ENCODE measurements at places on chromosomes 7 and 10.

GRCh38 chr7:121006711-121007315 lies 18.3 kb downstream of the CPED1 start:
- DNase-seq = no peak

DNA sequence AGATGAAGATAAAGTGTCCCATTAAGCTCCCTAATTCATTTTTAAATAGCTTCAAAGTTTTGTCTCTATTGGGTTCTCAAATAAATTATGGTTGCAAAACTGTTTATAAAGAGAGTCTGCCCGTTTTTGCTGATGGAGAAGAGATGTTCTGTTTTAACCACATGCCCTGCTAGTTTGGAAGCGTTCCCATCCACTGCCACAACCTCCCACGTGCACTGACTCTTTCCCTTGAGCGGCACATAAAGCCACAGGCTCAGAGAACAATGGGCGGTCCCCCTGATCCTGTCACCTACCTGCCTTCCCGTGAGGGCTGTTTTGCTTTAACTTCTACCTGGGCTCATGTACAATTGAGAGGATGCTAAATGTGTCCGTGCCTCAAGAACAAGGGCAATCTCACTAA lies 65.5 kb downstream of the CPVL start:
- DNase-seq = no peak

GRCh38 chr10:126101325-126101724 lies 205.0 kb downstream of the FANK1 start:
- DNase-seq = no peak

GRCh38 chr10:129637010-129637409 lies 170.0 kb downstream of the MGMT start:
- DNase-seq = no peak

- no peak for DNase-seq
Measured at GRCh38 chr10:48607356-48608278, 2.7 kb upstream of the ARHGAP22 start.

- DNase-seq = no peak
Measured at GRCh38 chr10:130003166-130003565, 39.1 kb upstream of the EBF3 start.

DNA sequence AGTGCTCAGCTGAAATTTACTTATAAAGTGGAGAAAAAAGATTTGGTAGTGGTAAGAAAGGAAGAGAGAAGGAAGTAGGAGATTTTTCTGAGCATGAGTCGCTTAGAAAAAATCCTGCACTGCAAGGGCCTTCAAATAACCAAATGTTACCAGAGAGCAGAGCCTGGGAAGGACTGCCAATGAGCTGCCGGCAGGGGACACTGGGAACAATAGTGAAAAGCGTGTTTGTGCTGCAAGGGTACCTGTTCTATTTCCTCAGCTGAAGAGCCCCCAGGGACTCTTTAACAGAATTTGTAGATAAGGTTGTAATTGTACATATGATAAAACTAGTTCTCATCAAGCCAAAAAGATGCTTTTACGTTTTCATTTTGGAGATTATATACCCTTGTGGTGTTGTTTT lies 696.3 kb upstream of the C7orf33 start:
- no peak for DNase-seq

GRCh38 chr10:17138460-17139042 lies 8.9 kb upstream of the CUBN start:
- DNase-seq = peak; percentile 5

DNA sequence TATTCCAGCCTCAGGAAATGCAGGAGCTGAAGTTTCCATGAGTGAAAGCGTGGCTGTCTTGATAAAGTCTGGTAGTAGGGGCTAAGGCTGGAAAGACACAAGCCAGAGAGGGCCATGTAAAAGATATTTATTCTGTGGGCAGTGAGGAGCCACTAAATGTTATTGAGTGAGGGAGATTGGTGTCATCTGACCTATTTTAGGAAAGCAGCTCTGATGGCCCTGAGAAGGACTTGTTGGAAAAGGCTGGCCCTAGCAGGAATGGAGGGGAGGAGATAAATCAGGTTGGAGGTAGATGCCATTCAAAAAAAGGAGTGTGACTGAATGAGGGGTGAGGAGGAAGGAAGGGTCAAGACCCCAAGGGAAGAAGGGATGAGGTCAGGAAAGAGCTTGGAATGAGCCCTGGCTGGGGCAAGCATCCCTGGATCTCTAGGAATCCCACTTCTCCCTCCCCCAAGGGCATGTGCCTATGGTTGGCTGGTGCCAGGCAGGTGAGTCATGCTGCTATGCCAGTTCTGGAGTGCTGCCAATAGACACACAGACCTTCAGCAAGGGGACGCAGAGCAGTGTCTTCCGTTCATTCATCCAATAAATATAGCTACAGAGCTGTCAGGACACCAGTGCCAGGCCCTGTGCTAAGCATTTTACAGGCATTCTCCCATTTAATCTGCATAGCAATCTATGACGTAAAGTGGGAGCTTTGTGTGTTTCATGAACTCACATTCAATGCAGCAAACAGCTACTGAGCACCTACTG lies 2.0 kb downstream of the ANKRD2 start:
- DNase-seq = no peak

- DNase-seq = no peak
Measured at GRCh38 chr10:42981358-42982236, 95.3 kb upstream of the RET start.

- no peak for DNase-seq
Measured at GRCh38 chr10:114350751-114351150, 53.6 kb downstream of the AFAP1L2 start.

GRCh38 chr7:156764766-156765165 lies 124.2 kb downstream of the RNF32 start:
- no peak for DNase-seq

DNA sequence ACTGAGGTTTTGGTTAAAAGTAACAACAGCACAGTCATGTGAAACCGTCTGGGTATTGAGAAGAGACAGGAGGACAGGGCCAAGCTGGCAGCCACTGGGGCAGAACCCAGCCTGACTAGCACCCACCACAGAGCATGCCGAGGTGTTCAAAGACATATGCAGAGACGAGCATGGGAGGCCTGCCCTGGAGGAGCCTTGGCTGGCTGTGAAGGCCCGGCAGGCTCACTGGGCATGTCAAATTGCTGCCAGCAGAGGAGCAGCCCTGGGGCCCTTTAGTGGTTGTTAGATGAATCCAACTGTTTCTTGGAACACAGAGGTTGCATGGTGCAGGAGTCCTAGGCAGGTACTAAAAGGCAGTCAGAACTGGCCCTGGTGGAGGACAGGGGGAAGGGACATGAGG lies 5.0 kb upstream of the GDF2 start:
- no peak for DNase-seq

- no peak for DNase-seq
Measured at GRCh38 chr7:45702751-45703150, 128.6 kb downstream of the ADCY1 start.

- no peak for DNase-seq
Measured at GRCh38 chr10:43971306-43971705, 322.6 kb upstream of the ZNF32 start.

DNA sequence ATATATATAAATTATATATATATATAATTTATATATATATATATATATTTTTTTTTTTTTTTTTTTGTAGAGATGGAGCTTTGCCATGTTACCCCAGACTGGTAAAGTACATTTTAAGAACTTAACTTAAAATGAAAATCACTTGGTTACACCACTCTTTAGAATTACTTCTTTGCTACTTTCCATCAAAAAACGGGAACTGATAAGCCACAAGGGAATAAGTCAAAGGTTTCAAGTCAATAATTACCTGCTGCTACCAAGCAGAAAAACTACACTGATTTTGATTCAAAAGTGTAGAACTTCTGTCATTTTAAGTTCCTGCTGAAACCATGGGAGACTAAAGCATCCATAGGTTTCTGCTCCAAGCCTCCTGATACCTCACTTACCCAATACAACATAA lies 12.2 kb downstream of the PPA1 start:
- DNase-seq = no peak

GRCh38 chr7:105773030-105773460 lies 103.4 kb downstream of the ATXN7L1 start:
- no peak for DNase-seq

GRCh38 chr10:123582084-123582989 lies 83.8 kb upstream of the GPR26 start:
- no peak for DNase-seq

DNA sequence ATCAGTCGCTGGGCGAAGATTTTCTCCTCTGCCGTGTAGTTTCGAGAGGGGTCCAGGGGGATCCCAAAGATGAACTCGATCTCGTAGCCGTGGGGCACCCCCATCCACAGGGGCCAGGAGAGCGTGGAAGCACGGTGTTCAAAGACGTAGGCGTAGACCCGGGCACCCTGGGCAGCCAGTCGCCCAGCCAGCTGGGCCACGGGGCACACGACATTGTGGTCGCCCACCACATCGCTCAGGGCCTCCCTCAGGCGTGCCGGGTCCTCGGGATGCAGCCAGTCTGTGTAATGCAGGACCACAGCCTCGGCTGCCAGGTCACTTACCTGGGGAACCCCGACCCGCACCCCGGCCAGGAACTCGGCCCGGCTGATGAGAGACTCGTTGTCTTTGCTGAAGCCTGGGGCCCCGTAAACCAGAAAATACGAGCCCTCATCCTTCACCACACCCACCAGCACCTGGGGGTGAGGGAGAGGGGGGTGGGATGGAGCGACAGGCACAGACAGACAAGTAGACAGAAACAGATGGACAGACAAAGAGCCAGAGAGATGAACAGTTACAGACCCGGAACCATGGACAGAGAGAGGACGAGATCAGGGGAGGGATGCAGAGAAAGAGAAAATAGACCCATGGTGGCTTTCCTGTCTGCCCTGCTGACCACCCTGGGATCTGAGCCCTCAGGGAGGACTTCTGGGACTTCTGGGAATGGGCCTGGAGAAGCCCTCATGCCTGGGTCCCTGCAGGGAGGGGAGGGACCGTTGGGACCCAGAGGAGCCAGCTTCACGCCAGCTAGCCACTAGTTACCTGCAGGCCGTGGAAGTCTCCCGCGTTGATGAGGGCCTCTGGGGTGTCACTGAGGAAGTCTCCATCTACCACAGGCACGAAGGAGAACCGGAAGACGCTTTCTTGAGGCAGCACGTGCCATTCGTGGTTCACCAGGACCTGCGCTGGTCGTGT lies 3.0 kb downstream of the ACHE start:
- DNase-seq = no peak

Measured in SK-N-MC (cell line).